ENCODE measurements at places on chromosomes 1 and 21.

DNA sequence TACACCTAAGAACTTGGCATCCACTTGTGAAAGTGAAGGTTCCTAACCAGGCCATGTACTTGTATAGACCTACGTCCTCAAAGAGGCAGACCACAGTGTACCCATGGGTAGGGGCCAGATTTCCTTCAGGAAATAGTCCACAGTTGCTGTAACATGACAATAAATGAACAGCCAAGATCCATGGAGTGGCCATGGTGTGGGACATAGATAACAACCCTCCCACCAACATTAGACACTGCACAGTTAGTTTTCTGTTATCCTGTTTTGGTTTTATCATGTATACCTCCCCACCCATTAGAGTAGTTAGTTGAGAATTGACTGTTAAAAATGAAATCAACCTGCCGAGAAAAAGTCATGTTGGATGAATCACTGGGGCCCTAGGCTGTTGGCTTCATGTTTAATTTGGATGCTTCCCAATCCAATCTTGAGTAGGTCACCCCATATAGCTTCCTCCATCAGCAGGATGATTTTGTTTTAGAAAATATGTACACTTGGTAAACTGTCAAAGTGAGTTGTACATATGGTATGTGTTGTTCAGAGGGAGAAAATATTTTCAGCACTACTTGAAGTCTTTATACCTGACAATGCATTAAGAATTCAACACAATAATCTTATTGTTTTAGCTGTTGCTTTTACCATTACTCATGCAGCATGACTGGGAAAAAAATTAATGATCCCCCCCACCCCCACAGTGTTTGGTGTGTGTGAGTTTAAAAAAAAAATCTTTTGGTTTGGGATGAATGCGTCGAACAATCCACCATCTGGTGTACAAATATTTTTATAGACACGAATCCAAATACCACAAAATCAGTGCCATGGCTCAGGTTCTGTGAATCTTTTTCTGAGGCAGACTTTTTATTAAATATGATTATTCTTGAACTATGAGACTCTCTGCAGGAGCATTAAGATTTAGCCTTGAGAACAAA lies 88.3 kb upstream of the ARHGAP29 start:
- DNase-seq, result peak; percentile 100

DNA sequence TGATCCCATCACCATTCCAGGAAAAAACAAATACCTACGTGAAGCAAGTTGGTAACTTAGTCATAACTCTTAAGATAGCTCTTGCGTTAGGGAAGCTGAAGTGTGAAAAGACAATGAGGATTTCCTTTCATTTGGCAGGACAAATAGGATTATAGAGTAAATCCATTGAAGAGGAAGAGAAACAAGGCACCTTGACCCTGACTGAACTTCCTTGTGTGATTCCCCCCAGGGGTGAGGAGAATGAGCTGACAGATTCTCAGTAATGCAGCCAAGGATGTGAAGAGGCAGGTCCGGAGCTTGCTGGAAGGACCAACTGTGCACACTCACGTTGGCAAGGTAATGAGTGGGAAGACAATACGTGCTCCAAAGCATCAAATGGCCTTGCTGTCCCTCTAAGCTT lies 55.0 kb upstream of the HMCN1 start:
- DNase-seq, result no peak

DNA sequence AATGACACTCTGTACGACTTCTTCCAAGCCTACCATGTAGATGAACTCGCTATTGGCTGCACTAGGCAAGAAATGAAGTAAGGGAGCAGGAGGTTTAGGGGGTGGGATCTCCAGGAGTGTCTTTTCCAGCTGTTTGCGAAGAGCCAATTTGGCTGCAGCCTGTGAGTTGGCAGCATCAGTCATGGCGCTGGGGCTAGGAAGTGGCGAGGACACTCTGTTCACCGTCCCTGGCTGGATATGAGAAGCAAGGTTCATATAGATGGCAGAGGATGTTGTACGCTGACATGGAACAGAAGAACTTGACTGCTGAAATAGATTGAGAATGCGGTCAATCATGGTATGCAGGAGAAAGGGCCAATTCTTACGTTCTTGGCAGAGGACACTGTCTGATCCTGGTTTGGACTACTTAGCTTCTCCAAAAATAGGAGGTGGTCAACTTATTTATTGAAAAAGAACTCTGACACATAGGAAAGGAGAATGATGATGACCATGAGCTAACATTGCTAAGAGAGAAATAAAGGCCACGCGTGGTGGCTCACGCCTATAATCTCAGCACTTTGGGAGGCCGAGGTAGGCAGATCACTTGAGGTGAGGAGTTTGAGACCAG lies 41.2 kb downstream of the SLC27A3 start:
- no peak for DNase-seq

- DNase-seq, result no peak
Observed at GRCh38 chr1:227780101-227781044, 35.1 kb upstream of the PRSS38 start.

DNA sequence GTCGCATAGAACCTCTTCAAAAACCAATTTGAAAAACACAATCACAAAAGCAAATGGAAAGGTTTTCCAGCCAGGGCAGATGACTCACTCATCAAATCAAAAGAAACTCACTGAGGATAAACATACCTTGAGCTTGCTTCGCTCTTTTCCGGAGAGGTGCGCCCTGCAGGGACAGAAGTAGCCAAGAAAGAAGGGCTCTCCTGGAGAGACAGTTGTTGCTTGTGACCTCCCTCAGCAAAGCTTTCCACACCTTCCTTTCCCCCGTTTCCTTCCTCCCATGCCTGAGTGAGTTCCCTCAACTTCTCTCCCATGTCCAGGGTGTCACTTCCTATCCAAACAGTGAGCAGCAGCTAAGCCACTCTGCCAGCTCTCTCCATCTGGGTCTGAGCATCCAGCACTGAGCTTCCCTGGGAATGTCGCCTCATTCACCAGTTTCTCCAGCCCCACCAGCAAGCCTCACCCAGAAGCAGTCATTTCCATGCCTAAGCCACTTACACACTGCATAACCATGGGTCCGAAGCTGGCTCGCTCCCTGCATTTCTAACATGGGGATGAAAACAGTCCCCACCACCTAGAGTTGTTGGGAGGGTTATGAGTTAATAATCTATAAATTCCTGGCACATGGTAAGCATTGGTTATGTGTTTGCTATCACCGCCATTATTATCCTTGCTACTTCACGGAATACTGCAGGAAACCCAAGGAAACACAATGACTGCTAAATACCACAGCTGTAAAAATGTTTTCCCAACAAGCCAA lies 75.0 kb downstream of the PTPN14 start:
- DNase-seq, result no peak

DNA sequence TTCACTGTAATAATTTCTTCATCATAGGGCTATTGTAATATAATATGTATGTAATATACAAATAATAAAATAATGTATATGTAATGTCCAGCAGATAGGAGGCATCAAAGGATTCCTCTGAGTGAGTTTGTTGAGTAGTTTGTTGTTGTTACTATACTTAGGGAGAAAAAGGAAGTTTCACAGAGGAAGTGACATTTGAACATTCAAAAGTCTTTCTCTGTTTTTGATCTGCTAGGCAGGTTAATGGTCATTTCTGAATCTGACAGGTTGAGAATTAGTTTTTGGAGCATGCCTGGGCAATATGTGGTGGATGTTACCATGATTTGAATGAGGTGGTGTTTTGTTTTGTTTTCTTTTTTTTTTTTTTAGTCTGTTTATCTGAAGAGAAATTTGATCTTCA lies 102.1 kb downstream of the NRDC start:
- DNase-seq, result no peak

GRCh38 chr1:243526180-243526579 lies 270.3 kb downstream of the SDCCAG8 start:
- DNase-seq, result no peak

GRCh38 chr1:87642581-87643221 lies 314.0 kb downstream of the LMO4 start:
- no peak for DNase-seq

GRCh38 chr1:19785660-19786059 lies 14.1 kb downstream of the TMCO4 start:
- DNase-seq, result no peak

DNA sequence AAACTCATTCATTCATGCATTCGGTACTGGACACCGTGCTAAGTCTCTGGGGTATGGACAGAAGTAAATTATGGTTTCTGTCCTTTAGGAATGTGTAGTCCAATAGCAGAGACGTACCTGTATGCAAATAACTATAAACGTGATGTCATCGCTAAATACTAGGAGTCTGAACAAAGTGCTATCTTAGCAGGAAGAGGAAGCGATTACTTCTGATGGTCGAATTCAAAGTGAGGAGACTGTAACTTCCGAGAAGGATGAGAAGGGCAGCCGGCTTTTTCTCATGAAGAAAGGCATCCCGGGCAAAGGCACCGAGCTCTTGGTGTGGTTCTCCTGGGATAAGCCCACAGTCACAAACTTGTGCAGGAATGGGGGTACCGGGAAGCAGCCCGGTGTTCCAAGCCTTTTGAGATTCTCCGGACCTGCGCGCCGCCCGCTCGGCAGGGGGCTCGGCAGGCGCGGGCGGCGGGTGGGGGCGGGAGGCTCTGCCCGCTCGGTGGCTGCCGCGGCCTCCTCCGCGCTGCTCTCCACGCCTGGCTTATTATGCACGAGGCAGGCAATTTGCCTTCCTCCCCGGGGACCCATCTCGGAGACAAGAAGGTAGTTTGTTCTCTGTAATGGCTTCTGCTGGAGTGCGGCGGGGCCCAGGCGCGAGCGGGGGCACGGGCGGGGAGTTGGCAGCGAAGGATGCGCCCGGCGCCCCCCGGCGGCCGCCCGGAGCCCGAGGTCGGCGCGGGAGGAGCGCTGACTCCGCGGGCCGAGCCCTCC lies 67.5 kb upstream of the CD1D start:
- DNase-seq, result no peak

- DNase-seq, result no peak
Observed at GRCh38 chr1:167515461-167515860, 2.9 kb downstream of the CD247 start.

DNA sequence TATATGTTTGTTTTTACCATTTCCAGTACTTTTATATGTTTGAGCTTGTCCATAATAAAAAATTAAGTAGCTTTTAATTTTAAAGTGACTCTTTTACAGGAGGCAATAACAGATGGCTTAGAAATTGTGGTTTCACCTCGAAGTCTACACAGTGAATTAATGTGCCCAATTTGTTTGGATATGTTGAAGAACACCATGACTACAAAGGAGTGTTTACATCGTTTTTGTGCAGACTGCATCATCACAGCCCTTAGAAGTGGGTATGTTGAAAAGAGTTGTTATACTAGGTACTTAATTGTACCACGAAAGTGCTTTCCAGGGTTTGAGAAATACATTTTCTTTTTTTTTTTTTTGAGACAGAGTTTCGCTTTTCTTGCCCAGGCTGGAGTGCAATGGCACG lies 46.1 kb downstream of the RNF2 start:
- no peak for DNase-seq

DNA sequence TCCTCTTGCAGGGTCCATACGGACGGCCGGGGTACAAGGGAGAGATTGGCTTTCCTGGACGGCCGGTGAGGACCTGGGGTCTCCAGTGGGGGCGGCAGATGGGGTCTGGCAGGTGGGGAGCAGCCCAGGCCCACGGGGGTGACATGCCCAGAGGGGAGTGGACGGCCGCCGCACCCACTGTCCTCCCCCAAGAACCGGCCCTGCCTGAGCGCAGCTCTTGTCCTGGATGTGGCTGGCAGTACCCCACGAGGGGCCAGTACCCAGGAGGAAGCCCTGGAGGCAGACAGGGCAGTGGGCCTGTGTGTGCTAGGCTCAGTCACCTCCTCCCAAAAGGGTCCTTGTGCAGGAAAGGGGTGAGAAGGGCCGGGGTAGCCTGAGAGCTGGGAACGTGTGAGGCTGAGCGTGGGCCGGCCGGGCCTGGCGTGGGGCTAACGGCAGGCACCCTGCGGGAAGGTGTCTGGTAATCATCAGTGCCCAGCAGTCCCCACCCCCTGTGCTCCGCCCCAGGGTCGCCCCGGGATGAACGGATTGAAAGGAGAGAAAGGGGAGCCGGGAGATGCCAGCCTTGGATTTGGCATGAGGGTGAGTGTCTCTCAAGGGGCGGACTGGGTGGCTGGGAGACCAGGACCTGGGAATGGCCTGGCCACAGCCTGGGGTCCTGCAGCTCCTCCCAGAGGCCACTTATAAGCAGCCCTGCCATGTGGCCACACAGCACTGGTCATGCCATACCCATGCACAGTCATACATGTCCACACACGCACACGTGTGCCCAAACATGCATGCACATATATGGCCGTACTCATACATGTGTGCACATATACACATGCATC lies 47.2 kb downstream of the SLC19A1 start:
- DNase-seq, result no peak

DNA sequence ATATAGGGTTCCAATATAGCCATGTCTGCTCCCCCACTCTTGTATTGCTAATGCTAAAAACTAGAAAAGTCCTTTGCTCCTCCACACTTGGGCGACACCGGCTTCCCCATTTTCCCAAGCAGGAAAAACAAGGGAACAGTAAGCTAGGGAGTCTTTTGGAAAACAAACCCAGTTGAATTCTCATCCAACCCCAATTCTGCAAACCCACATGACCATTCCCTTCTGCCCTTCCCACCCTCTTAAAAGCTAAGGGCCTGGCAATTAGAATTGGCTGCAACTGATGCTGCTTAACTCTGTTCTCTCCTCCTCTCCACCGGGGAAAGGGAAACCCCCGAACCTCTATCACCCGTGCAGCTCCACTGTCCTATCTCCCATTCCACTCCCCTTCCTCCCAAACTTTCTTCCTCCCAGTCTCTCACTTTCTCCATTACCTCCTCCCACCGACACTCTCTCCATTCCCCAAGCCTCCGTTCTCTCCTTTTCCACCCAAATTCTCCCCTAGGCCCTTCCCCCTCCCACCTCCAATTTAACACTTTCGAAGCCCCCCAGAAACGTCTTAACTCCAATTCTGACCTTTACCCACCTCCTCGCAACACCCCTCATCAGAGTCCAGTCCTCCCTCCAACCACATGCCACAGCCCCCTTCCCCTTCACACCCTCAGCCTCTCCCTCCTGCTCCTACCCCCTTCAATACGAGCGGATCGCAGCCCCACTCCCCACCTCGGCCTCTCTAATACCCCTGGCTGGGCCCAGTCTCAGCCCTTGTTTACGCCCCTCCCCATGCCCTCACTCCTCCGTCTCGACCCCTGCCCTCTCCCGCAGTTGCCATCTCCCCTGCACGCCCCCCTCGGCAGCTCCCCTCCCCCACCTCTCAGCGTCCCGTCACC lies 701 bp downstream of the DEDD start:
- no peak for DNase-seq

GRCh38 chr1:79663916-79664315 lies 657.4 kb upstream of the ADGRL4 start:
- no peak for DNase-seq

- DNase-seq, result peak; percentile 51
Observed at GRCh38 chr1:212561501-212561931, 47.0 kb upstream of the ATF3 start.

- no peak for DNase-seq
Observed at GRCh38 chr1:111878649-111879048, 110.8 kb downstream of the KCND3 start.

- no peak for DNase-seq
Observed at GRCh38 chr1:51910221-51911000, 31.9 kb upstream of the NRDC start.

DNA sequence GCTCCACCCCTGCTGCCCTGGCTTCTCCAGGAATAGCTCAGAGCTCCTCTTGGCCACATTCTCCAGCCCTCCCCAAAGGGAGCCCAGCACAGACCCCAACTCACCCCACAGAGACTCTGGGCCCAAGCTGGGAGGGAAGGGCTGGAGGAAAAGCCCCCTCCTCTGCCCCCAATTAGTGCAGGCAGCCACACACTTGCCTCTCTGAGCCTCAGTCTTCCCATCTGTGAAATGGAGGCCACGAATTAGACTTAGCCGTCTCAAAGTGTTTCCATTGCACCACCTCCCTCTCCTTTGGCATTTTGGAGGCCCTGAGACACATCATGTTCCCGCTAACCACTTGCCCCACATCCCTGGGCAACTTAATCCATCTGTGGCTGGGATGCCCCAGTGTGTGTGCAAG lies 108.0 kb downstream of the PAX7 start:
- DNase-seq, result no peak
